CD4-positive, alpha-beta T cell treated with Interleukin-6 for 4 hours (primary cell): ENCODE measurements at places on chromosomes 6 and 20.

GRCh38 chr6:47724300-47724699 is 25.9 kb downstream of the ADGRF4 start:
- no peak for DNase-seq

GRCh38 chr20:44219170-44219730 is 8.7 kb upstream of the OSER1 start:
- peak; percentile 66 for DNase-seq

GRCh38 chr20:46027245-46027853 is 1.7 kb upstream of the SLC12A5 start:
- peak; percentile 39 for DNase-seq

GRCh38 chr6:28988536-28989311 is 16.4 kb downstream of the ZNF311 start:
- DNase-seq = peak; percentile 76
